ENCODE measurements at places on chromosomes 1 and 21.
A peak's percentile ranks its signal among the peaks of the same experiment; 100 is the strongest.

GRCh38 chr1:247111700-247112478, 7.7 kb upstream of the ZNF669 start:
- peak; percentile 72 for DNase-seq

DNA sequence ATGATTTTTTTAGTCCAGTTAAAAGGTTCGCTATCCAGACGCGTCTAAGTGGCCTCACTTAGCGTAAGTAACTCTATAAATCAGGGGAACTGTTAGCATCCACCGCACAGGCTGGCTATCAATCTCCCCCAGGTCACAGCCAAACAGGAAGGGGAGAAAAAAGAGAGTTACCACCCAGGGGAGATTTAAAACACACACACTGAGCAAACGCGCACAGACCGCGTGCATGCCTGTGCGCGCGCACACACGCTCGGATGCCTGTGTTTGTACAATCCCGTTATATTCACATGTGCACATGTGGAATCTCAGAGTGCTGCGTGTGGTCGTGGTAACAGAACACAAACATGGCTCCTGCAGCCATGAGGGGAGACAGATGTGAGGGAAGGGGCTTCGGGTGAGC, 125.4 kb downstream of the CASZ1 start:
- no peak for DNase-seq

DNA sequence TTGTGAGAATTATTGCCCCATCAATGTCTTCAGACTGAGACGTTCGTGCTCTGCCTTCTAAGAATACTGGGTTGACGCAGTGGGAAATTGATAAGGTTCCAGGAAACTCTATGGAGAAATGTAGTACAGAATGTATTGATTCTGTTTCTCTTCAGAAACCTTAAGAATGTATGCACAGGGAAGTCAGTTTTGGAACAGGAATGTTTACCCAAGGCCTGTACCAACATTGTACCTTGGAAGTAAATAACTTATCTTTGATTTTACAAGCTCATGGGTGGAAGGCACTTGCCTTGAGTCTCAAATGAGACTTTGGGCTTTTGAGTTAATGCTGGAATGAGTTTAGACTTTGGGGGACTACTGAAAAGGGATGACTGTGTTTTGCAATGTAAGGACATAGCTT, 59.5 kb upstream of the PCP4 start:
- DNase-seq = no peak

- peak; percentile 69 for DNase-seq
These were observed 63.1 kb downstream of the TOR1AIP2 start for GRCh38 chr1:179814546-179814838.

- no peak for DNase-seq
These were observed 46.8 kb upstream of the SSBP3 start for GRCh38 chr1:54453022-54453421.

GRCh38 chr1:244759158-244759557, 76.3 kb upstream of the COX20 start:
- DNase-seq = no peak

DNA sequence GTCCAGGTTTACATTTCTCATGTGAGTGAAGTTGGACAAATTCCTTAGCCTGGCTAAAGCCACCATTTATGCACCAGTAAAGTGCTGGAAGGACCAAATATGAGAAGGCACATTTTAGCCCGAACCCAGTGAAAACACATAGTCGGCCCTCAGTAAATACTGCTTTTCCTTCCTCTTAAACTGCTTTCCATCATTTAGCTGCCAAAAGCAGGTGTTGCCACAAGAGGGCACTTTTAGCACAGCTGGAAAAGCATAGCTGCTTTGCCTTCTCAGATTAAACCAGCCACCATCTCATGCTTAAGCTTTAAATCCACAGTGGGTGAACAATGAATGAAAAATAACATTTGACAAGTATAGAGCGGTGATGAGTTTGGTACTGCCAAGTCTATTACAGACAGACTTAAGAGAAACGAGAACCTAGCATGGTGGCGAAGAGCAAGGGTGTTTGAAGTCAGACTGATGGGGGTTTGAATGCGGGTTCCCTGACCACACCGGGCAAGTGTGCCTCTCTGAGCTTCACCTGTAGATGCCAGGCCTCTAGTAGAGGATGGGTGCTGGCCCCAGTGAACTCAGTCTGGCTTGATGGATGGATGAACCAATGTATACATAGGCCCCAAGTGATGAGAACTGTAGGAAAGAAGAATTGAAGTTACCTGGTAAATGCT, 57.8 kb downstream of the SLC35D1 start:
- DNase-seq = peak; percentile 64

DNA sequence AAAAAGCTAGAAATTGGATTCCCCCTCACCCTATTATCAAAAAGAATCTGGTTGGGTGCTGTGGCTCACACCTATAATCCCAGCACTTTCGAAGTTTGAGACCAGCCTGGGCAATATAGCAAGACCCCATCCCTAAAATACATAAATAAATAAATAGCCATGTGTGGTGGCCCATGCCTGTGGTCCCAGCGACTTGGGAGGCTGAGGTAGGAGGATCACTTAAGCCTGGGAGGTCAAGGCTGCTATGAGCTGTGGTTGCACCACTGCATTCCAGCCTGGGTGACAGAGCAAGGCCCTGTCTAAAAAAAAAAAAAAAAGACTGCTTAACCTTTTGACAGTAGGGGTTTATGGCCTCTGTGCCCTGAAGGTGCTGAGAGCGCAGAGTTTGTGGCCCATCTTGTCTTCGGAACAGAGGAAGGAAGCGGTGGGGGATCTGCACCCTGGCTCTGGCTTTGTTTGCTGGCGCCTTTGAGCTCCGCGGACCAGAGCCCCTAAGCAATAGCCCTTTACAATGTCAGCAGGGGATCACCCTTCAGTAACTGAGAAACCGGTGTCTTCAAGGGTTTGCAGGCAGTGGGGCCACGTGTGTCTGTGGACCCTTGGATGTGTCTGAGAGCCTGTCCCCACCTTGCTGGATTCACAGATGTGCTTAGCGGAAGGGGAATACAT, 22.1 kb downstream of the SLC2A7 start:
- no peak for DNase-seq

DNA sequence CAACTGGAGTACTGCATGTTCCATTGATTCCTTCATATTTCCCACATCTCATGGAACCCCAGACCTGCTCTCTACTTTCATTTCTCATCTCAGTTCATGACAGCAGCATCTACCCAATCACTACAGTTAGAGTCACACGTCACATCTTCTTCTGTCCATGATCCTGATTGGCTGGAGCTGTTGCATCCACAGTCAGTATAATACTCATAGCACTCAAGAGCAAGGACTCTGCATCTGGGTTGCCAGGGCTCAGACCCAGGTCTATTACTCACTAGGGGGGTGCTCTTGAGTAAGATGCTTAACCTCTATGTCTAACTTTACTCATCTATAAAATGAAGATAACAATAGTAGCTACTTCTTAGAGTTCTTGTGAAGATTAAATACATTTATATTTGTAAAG, 4.4 kb upstream of the XPR1 start:
- DNase-seq = no peak

DNA sequence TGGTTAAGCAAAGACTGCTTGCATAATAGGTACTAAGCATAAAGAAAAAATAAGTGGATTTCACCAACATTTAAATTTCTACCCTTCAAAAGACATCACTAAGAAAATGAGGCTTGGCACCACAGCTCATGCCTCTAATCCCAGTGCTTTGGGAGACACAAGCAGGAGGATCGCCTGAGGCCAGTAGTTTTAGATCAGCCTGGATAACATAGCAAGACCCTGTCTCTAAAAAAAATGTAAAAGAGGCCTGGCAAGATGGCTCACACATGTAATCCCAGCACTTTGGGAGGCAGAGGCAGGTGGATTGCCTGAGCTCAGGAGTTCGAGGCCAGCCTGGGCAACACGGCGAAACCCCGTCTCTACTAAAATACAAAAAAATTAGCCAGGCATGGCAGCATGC, 73.0 kb downstream of the PIGK start:
- no peak for DNase-seq

GRCh38 chr1:219432191-219432606, 180.7 kb downstream of the ZC3H11B start:
- DNase-seq = no peak

- DNase-seq = no peak
These were observed 39.5 kb upstream of the PTBP2 start for GRCh38 chr1:96682056-96682455.

- no peak for DNase-seq
These were observed 95.8 kb downstream of the CDC7 start for GRCh38 chr1:91596474-91596873.

DNA sequence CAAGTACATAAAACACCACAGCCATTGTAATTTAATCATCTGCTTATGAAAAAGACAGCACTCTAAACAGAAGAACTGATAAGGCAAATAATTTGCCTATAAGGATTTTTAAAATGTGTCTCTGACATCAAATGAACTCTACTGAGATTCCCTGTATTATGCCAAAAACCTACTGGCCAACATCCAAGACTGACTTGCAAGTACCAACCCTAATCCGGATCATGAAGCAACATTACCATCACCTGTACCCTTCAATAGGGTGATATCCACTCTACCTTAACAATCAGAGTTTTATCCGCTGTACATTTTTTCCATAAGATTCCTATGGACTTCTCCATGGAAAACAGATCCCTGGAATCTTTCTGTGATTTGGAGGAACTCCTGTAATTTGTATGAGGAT, 4.6 kb downstream of the RGS7 start:
- no peak for DNase-seq

DNA sequence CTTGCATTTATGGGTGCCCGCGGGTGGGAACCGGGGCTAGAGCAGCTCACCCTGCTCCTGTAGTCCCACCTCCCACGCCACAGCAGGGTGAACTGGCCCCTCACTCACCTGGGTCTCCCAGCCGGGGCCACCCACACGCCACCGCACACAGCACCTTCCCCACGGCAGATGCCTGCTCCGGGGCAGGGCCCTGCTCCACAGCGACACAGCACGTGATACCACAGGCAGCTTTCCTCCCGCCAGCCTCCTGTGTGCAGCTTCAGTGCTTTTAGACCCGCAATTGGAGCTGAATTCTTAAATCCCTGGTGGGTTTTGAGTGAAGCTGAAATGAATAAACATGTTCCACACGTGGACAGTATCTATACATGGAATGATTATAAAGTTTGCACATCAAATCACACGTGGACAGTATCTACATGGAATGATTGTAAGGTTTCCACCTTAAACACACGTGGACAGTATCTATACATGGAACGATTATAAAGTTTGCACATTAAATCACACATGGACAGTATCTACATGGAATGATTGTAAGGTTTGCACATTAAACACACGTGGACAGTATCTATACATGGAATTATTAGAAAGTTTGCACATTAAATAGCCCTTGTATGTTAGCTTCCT, 93.1 kb upstream of the COL6A1 start:
- DNase-seq = no peak

DNA sequence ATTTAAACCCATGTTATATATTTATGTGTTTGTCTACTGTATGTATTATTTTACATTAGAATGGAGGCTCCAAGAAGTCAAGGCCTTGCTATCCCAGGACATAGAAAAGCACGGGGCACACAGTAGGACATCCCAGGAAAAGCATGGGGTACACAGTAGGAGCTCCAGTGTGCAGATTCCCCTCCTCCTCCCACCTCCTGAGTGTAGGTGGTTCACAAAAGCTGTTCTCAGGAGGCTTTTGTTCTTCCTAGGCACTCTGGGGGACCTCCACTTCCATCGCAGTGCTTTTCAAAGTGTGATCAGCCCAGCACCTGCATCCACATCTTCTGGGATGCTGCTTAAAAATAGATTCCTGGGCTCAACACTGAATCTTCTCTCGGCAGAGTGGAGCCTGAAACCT, 30.8 kb upstream of the VTCN1 start:
- no peak for DNase-seq

Data from AG08395 (cell line).